ENCODE measurements at places on chromosomes 1 and 21.

DNA sequence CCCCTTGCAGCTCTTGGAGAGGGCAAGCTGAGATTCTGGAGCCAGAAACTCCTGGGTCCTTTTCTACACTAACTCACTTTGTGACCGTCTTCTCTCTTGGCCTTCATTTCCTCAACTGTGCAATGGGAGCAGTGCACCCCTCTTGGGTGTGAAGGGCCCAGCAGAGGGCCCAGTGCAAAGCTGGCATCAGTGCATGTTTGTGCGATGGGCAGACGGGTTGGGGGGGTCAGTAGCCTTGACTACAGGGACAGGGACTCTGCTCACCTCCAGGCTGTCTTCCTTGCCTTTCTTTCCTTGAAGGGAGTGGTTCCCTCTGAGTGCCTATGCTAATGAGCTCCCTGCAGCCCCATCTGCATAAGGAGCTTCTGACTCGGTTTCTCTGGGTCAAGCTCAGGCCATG, 51.0 kb downstream of the EDN2 start:
- DNase-seq, result no peak

DNA sequence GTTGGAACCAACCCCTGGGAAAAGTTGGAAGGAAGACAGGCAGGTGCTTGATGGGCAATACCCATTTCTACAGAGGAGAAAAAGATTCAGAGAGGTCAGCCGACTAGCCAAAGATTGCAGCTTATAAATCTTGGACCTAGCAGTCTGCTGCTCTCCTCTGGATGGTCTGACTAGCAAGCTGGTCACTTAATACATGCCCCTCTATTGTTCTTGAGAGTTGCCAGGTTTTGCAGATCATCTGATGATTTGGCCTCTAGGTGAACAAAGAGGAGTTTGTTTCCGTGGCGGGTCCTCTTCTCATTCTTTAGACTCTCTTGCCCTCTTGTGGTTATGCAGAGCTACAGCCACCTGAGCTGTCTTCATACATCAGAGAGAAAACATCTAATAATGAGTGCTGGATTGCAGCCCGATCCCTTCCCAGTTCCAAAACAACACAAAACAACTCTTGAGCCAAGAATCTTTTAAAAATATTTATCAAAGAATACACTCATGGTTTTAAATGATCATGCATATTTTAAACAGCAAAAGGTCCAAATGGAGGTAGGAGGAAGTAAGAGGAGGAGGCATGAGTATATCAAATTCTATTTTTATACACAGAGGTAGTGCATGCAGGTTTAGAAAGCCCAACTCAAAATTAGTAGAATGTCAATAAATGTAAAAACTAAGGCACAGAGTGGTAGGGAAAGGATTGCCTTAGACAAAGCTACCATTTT, 115.7 kb downstream of the SLC30A10 start:
- no peak for DNase-seq

- DNase-seq, result no peak
Measured at GRCh38 chr1:33337441-33337840, 16.5 kb upstream of the A3GALT2 start.

GRCh38 chr1:111251570-111251969, 24.1 kb downstream of the CHI3L2 start:
- DNase-seq, result no peak

DNA sequence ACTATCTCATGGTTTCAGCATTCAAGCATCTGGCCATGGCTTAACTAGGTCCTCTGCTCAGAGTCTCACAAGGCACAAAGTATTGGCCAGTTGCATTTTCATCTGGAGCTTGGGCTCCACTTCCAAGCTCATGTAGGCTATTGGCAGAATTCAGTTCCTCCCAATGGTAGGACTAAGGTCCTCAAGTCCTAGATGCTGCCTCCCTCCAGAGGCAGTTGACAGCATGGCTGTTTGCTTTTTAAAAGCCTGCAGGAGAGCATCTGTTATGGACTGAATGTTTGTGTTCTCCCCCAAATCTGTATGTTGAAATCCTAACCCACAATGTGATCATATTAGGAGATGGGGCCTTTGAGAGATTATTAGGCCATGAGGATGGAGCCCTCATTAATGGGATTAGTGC, 38.0 kb upstream of the HLX start:
- no peak for DNase-seq

DNA sequence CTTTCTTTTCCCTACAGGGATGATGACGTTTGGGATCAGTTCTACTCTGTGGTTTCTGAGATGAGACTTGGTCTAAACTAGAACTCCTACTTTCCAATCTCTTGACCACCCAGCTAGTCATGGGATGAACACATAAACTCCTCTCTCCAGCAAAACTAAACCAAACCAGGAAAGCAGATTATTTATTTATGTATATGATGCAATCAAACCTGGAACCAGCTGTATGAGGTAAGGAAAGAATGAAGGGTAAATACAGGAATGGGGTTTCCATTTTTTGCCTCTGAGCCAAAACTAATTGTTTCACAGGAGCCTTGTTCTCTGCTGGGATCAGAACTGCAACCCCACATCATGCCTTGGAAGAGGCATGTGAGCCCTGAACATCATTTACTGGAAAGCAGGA, 3.3 kb upstream of the AGT start:
- no peak for DNase-seq

DNA sequence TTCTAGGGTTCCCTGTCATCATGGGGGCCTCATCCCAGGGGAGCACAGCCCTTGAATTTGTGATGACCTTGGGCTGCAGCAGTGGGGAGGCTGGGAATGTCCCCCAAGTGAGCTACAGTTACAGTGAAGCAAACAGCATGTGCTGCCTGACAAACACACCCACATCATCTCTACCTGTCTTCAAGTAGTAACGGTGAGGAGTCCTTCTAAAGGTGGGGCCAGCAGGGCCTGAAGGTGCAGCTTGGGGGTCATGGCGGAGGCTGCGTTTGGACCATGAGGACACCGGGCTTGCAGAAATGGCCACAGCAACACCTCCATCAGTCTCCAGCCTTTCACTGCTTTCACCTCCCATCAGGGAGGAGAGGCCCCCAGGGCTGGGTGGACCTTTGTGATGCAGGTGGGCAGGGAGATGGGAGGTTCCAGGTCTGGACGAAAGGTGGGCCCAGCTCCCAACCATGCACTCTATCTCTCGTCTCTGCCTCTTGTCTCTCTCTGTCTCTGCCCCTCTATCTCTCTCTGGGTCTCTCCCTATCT, 55.7 kb downstream of the WNT9A start:
- DNase-seq, result no peak

DNA sequence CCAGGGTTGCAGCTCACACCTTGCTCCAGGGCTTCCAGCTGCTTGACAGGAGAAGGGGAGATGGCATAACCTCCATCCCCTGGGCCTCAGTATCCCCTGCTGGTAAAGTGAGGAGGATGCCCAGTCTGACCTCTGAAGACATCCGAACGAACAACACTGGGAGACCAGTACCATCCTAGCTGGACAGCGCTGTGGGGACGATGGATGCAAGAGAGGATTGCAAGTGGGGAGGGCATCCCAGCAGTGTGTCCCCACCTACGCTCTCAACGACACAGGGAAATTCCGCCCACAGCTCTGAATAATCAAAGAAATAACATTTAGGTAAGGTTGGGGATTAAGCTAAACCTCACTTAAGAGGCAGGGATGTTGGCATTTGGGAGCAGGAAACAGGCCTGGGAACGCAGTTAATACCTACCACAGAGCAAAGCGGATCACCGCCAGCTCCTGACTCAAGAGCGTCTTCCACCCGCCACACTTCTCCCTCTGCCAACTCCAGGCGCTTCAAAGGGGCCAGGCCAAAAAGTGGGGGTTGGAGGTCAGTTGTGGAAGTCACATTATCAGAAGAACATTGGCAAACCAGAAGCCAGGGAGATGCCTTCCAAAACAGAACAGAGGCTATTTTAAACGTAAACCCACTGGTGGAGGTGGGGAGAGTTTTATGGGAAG, 47.6 kb downstream of the SSBP3 start:
- no peak for DNase-seq

DNA sequence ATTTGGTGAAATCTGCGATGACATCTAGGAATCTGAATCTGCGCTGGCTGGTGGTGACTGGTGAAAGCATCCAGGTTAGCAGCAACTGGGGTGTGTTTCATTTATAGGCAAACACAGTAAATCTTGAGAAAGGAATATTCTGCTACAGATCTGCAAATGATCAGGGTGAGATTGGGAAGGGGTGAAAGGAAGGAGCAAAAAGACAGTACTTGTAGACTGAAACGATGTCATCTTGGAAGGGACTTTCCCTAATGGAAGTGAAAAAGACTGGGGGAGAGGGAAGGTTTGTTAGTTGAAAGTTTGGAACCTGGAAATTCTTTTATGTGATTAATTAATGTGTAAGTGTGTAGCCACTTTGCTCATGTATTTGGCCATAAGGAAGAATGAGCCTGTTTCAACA, 228.3 kb downstream of the FMN2 start:
- DNase-seq, result no peak

DNA sequence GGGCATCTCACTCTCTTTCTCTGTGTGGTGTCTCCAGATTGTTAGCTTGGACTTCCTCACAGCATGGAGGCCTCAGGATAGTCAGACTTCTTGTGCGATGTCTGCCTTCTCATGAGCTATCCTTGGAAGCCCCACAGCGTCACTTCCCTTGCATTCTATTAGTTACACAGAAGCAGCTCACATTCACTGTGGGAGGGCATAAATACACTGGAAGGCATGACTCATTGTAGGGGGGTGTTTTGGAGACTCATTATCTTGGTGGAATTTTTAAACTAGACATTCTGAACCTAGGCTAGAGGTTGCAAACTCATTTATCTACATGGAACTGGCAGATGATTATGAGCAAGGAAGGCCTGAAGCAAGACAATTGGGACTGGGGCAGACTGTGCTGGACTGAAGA, 21.4 kb upstream of the FASLG start:
- DNase-seq, result no peak
